Activated T-cell treated with anti-CD3 and anti-CD28 coated beads, Interleukin-2, amount 50 U/mL, for 48 hours (primary cell): ENCODE measurements at places on chromosomes 6 and 20.
A peak's percentile ranks its signal among the peaks of the same experiment; 100 is the strongest.

GRCh38 chr6:29696147-29697125 is 15.5 kb upstream of the ZFP57 start:
- DNase-seq, result no peak

- no peak for DNase-seq
These were observed 20.1 kb downstream of the SLCO4A1 start for GRCh38 chr20:62662422-62662821.

GRCh38 chr20:31430568-31431115 is 9.8 kb upstream of the DEFB123 start:
- DNase-seq, result no peak

- no peak for DNase-seq
These were observed 2.3 kb downstream of the HLA-DMB start for GRCh38 chr6:32938494-32938893.

DNA sequence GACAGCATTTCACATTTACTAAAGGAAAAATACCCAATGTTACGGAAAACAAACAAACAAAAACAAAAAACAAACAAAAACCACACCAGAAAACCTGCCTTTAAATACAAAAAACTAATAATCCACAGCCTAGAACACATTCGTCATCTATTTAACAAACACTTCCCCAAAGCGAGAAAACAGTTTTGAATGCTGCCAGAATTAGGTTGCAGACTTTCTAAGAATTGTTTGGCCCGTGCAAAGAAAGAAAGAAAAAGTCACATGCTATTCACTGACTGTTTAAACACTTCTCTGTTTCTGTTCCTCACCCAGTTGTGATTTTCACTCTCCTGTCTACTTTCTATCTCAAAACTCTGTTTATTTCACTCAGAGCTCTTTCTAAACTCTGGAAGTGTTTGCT is 52.5 kb downstream of the BCAS1 start:
- no peak for DNase-seq

DNA sequence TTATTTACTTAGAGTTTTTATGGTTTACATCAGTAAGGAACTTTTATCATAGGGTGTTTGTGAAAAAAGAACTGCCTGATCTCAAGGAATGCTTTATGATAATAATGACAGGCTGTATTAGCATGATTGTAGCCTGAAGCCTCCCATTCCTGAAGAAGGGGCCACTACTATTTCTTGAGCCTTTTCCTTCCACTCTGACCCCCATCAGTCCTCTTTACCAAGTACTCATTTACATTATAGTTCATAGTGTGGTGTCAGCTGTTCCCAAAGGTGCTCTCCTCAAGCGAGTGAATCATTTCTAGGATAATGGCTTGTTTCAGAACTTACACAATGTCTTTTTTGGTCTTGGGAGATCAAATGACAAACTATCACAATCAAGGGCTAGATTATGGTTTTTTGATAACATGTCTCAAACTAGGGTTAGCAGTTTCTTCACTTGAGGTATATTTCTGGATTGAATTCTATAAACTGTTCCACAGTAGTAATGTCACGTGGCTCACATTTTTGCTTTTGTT is 283.6 kb downstream of the CDKAL1 start:
- DNase-seq, result no peak

GRCh38 chr6:167578371-167578901 is 248.3 kb upstream of the AFDN start:
- DNase-seq, result no peak

- no peak for DNase-seq
These were observed 31.4 kb downstream of the LINC00237 start for GRCh38 chr20:21074605-21075336.

DNA sequence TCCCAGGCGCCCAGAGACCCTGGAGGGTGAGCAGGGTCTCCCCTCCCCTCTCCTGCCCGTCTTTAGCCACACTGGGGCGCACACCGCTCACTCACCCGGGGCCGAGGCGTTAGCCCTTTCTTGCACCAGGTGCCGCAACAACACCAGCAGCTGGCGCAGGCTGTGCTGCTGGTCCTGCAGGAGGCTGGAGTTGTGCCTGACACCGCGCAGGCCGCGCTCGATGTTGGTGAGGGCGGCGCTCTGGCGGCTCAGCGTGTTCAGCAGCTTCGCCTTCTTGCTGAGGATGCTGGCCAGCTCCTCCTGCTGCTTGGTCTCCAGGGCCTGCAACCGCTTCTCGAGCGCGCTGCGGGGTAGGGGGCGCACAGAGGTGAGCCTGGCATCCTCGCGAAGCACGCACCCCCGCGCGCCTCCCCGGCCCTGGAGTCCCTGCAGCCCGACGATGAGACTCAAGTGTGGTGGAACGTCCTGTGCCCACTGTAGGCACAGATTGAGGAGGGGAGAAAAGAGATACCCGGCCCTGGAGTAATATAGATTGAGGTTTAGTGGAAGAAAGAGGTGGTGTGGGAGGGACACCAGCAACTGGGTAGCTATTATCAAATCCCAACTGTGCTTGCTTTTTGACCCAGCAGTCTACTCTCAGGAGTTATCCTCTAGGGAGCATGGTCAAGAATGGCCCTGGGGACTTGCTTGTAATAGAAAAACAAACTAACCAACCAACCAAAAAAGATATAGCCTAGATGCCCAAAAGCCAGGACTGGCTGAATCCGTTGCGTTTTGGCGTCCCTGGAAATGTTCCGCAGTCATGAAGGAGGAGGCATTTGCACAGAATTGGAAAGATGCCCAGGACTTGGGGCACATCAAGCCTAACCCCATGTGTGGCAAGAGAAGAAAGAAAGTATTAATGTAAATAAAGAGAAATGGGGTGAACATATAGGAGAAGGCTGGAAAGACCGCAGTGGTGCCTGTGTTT is 30.9 kb downstream of the ANGPT4 start:
- no peak for DNase-seq

DNA sequence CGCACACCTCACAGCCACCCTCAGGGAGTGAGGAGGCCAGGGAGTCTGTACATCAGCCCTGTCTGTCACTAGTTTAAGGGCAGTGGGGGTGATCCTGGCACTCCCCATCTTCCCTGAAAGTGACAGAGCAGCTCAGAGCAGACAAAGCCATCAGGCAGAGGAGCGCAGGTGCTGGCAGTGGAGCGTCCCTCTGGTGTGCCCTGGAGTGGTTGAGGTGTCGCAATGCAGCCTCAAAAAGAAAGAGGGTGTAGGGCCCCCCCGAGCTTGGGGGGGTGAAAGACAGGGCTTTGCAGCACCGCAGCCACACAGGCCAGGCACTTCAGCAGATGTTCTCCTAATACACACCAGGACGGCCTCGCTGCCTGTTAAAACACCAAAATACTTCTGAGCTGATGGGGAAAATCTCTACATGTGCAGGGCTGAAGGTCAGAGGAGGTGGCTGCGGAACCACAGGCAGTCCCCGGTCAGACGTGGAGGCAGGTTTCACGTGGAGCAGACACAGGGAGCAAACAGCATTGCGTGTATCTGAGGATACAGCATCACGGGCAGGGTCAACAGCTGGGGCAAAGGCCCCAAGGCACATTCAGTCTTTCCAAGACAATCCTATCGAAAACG is 69.5 kb downstream of the PREX1 start:
- DNase-seq, result no peak

- DNase-seq, result peak; percentile 61
These were observed 36.5 kb upstream of the MLN start for GRCh38 chr6:33840048-33840926.

DNA sequence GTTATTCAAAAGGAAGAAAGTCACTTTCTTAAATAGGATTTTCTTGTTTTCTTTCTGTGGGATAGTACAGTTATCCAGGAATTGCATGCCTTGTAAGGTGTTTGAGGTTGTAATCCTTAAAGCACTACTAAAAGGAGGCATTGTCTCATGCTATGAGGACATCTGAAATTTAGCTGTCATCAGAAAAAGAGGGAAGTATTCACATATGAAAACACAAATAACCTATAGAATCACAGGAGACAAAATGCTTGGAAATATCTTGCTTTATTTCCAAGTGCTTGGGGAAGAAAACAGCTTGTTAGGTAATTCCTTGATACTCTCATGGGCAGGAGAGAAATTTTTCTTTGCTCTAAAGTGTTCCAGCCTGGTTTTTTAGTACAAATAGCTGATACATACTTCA is 40.1 kb downstream of the HECA start:
- DNase-seq, result no peak

DNA sequence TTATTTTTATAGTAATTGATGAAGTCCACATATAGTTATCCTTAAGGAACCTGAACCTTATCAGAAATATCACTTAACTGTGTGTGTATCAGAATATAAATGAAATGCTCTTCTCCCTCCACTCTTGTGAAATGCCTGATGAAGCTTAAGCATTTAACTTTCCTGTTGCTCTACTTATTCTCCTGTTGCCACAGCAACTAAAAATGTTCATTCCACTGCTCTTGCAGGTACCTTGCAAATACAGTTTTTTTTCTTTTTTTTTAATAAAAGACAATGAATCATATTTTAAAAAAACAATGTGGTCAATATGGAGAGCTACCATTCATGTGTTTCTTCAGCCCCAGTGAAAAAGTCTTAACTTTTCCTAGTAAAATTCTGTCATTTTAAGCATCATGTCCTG is 210.3 kb downstream of the RFPL4B start:
- DNase-seq, result no peak

DNA sequence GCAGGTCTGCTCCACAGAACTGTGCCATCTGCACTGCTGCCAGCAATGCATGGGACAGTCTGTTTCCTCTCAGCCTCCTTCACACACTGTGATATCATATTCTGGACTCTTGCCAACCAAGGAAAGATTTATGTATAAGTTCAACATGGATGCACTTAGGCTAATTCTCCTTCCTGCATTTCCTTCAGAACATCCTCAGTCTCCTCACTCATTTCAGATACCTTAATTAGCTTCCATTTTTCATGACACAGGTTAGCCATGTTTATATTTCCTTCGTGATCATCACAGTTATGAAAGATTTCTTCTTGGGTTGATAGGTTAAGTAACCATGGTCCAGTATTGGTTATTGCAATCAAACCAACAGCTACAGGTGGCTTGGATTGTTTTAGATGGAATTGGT is 46.4 kb upstream of the DDR1 start:
- no peak for DNase-seq

DNA sequence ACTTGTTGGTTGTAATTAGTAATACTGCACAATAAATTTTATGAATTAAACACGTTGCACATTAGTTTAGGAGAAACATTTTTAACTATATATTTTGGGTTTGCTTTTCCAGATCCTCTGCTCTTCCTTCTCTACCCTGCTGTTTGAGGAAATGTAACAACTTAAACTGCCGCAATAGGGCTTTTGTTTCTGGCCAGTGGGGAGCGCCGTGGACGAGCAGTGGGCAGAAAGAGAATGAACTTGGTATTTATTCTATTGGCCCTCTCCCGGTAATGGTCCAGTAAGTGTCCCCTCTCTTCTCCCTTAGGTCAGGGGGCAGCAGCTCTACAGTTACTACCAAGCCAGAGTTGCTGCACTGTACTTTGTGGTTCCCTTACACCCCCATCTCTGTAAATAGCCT is 35.2 kb upstream of the EPHA7 start:
- no peak for DNase-seq

DNA sequence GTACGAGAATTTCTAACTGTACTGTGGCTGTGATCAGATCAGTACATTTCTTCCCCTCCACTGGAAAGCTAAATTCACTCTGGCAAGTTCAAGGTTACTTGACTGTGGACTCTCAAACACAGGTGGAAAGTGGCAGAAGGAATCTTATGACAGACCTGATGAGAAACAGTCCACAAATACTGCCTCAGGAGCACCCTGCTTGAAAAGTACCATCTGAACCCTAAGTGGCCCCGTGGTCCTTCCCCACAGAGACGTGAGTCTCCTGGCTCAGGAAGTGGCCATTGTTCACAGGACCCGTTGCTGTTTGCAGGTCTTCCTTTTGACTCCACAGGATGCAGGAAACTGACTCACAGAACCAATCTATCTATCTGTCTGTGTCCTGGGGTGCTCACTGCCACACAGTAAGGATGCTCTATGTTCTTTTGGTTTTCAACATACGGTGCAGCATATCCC is 47.5 kb upstream of the NHSL1 start:
- peak; percentile 23 for DNase-seq

- DNase-seq, result no peak
These were observed 110.7 kb upstream of the SMLR1 start for GRCh38 chr6:130716466-130716865.

DNA sequence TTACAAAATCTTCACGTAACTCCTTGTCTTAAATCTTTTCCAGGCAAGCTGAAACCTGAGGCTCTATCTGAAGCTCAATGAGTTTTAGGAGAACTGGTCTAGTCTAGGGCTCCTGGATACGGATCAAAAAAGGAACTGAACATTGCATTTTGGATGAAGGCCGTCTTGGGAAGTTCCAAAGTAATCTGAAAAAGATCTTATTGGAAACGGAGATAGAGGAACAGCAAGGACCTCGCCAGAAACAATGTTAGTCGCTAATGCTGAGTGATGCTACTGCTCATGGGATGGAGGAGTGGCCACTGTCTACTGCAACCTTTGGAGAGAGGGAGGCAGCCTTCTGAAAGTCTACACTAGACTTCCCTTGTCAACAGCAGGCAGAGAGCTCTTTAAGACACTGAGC is 91.4 kb upstream of the ATXN1 start:
- DNase-seq, result no peak

DNA sequence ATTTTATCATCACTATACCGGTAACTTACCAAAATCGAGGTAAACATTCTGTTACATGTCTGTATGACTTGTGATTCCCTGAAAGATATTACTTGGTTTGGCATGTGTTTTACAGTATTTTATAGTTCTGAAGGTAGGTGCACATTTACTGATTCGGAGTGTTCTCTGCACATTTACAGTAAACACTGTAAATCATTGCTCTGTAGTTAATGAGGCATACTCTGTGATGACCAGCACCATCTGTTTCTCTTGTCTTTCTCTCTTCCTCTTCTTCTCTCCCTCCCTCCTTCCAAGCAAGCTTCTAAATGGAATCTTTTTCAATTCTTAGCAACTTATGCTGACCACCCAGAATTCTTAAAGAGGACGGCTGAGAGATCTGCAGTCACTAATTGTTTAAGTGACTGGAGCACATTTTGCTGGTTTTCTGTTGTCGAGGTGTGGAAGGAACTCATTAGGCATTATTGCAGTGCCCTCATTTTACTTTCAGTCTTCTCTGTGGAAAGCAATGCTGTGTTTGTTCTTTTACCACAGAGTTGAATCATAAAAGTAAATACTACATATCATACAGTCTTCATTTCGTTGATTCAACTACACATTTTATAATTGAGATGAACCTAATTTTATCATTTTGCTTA is 126.5 kb downstream of the UTRN start:
- DNase-seq, result no peak

GRCh38 chr20:16666272-16666671 is 63.6 kb upstream of the SNRPB2 start:
- no peak for DNase-seq

- no peak for DNase-seq
These were observed 10.2 kb downstream of the BEND6 start for GRCh38 chr6:56965126-56965525.

- no peak for DNase-seq
These were observed 99.1 kb upstream of the KCNK16 start for GRCh38 chr6:39421383-39422225.
